ENCODE measurements at places on chromosomes 2 and 18.

DNA sequence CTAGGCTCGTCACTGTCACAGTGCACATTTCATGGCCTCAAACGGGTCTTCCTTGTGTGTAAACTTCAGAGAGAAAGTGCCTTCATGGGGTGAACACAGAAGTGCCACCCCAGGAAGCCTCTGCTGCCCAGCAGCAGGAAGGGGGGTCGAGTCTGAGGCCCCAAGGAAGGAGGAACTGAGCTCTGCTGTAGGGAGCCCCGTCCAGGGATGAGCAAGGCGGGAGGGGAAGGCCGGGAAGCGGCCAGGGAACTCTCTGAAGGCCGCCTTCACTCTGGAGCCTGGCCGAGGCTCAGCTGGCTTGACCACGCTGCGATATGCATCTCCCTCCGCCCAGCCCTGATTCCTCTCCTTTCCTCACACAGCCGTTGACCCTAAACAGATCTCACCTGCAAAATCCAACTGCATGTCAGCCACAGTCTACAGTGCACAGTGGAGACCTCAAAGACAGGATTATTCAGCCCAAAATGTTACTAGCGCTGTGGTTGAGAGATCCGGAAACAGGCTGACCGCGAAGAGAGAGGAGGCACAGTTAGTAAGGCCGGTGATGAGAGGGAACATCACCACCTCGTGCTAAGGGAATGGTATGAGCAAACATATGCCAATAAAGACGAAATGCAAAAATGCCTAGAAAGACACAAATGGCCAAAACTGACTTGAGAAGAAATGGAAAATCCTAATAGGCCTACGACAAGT, 34.2 kb upstream of the CTDP1 start:
- no peak for DNase-seq

DNA sequence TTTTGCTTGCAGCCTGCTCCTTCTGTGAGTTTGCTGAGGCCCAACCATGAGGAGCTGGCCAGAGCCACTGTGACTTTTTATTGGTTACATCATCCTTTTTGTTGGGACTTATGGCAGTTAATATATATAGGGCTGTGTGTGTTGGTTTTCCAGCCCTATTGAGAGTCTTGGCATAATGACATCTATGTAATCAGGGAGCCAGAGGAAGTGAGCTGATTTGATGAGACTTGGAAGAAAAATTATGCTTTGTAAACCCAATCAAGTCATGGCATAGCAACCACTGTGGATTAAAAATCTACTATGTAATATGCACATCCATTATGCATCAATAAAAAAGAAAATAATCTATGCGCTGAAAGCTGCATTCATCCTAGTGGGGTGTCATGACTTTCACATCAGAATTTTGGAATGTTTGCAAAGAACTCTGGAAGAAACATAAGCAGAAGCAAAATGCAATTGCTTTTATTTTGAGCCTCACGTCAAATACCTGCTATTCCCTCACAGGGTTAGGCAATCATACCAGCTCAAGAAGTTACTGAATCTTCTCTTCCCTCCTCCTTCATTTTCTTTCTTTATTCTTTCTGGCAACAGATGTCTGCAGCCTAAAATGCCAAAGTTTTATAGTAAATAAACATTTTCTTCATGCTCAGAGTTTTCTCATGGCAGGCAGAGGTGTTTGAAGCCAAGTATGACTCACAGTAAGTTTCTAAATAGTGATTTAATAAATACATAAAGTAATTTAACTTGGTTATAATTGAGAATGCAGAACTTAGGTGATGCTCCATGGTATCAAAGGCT, 308.5 kb downstream of the KCNS3 start:
- no peak for DNase-seq

DNA sequence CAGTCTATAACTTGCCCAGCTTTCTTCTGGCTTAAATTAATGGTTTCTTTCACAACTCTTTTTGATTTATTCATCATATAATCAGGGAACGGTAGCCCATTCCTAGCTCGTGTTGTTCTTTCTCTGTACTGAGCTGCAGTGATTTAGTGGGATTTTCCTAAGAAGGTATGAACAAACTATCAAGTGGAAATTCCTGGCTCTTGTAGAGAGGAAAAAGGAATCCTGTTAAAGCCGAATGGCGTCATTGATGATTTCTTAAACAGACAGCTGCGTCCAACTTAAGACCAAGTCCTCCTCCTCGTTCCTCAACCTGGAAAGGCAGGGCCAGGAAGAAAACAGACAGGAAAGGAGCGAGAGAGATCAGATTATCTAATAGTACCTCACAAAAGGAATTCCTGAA, 69.2 kb upstream of the CABLES1 start:
- DNase-seq: no peak

DNA sequence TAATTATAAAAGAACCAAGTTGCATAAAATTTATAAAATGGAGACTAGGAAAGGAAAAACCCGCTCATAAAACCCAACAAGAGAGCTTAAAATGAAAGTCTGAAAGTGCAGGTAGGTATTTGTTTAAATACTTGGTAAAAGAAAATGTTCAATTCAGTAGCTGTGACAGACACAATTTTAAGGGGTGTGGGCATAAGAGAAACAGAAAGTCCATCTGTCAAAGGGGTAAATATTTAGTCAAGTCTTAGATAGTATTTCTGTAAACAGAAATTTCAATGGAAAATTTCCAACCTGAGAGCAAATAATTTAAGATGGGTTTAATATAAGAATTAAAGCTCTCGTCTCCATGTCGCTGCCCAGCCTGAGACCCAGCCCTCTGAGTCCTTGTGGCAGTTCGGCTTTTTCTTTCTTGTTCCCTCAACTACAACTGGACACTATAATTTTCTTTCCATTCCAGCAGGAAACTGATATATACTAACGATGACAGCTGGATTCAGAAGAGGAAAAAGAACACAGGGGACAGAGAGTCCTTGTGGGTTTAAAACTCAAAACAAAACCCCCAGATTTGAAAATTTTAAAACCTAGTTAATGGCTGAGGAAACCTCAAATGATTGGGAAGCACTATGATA, 88.0 kb upstream of the ZFP36L2 start:
- DNase-seq: no peak

- no peak for DNase-seq
Measured at GRCh38 chr2:185643434-185643833, 95.2 kb upstream of the FSIP2 start.

- no peak for DNase-seq
Measured at GRCh38 chr2:150689590-150689989, 202.1 kb upstream of the RND3 start.

- DNase-seq: no peak
Measured at GRCh38 chr2:31886700-31887099, 124.1 kb downstream of the MEMO1 start.

DNA sequence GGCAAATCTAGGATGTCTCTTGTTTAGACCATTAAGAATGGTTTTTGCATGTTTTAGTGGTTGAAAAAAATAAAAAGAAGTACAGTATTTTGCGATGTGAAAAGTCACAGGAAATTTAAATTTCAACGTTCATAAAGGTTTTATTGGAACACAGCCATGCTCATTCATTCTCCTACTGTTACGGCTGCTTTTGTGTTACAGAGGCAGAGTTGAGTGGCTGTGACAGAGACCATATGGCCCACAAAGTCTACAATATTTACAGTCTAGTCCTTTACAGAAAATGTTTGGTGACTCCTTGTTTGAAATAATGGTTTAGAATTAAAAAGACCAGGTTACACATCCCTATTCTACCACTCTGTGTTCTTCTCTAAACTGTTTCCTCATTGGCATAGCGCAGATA, 48.1 kb downstream of the MYOM1 start:
- no peak for DNase-seq

- no peak for DNase-seq
Measured at GRCh38 chr18:45248240-45248903, 366.9 kb upstream of the SLC14A2 start.

DNA sequence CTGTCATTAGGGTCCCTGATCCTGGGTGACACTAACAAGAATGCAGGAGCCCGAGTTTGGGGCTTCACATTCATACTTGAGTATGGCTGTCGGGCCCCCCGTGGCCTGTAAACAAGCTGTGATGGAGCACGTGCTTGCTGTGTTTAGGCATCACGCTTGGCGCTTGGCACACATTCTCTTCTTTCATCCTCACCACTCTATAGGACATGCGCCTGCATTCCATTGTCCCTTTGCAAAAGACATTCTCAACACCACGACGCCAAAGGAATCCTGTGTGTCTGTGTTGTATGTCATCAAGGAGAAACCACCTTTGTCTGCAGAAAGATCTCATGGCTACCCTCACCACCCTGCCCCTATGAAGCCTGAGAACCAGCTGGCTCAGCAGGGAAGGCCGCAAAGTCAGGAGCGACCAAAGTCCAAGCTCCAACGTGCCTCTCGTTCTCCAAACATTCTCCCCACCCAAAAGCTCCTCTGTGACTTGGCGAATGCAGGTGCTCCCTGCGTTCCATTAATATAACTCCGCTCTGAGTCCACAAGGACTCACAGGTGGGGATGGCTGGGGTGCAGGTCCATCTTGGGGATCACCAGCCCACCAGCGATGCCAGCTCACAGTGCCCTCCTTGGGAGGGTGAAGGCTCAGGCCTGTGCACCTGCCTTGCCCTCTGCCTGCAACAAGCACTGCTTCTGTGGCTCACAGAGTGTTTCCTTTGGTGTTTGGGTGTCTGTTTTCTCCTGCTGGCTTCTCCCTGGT, 6.2 kb upstream of the PER2 start:
- DNase-seq: no peak

DNA sequence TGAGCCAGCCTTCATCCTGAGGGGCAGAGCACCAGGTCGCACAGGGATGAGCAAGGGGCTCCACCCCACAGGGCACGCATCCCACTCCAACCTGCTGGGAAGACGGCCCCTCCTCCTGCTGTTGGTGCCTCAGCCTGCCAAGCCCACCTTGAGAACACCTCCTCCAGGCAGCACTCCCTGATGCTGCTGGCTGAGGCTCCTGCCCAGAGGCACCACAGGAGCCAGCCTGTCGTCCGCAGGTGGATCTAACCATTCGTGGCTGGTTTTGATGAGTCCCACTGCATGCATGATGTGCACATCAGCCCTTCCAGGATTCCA, 58.4 kb downstream of the BIN1 start:
- DNase-seq: no peak

GRCh38 chr2:97727296-97727695, 13.9 kb downstream of the ZAP70 start:
- DNase-seq: no peak

DNA sequence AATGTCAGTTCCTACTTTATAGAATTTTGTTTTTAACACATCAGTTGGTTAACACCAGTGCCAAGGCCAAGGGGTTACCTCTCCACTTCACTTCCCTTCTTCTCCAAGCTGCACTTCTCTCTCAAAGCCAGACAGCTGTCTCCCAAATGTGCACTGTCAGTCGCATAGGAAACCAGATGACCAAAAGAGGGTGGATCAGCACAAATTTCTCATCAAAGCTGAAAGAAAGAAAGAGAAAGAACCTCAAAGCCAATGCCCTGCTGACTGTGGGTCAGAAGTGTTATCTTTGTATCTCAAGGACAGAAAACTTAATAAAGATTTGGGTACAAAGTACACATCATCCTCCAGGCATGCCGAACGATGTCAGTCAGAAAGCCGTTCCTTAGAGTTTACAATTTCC, 32.2 kb downstream of the SPATS2L start:
- DNase-seq: no peak

- DNase-seq: no peak
Measured at GRCh38 chr2:171521361-171522051, 768 bp upstream of the CYBRD1 start.

GRCh38 chr2:104755026-104755878, 98.7 kb upstream of the POU3F3 start:
- DNase-seq: no peak

DNA sequence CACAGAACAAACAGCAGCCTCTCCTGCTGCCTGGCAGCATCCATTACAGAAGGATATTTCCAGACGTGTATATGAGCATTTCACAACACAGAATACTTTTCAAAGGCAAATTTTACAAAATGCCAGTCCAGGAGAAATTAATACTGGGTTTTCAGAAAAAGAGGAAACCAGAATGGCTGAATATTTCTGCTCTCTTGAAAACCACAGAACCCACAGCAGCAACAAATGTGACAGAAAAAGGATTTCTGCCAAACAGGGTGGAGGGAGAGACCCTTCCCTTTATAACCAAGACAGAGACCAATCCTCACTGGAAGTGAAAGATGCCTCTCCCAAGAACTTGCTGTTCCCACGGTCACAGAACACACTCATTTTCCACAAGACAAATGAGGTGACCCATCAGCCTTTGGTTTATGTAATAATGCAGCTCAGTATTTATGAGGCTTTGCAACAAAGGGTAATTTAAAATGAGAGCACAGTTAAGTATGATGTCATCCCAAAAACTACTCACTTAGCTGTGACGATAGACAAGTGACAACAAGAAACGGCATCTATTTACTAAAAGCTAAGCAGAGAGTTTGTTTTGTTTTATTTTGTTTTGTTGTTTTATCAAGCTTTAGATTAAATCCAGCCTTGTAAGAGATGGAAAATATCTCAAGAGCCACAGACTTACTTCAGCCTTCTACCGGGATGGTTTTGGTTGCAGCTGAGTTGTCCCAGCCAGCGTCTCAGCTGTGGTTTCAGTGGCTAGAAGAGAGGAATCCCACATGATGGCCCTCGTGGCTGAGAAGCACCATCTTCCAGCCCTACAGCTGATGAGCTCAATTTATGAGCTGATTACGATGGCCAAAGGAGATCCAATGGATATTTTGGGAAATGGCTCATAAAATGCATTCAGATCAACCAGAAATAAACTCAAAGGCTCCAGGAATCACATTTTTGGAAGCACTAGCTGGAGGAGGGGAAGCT, 249.3 kb upstream of the AGAP1 start:
- no peak for DNase-seq

GRCh38 chr2:111667542-111668273, 216.3 kb downstream of the ANAPC1 start:
- no peak for DNase-seq

DNA sequence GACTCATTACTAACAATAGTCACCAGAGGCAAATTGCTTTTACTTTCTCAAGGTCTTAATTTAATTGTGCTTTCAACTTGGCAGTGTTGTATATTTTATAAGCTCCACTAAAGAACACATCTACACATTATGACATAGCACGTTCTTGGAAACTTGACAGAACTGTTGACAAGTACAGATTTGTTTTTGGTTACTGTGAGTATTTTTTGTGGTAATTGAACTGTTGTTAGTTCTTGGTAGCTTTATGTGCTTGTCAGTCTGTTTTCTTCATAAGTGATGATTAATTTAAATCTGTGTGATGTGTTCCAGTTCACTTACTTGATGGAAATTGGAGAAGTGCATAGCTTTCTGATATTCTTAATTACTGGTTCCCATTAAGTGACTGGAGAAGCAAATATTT, 63.9 kb downstream of the COMMD1 start:
- DNase-seq: no peak

- DNase-seq: no peak
Measured at GRCh38 chr2:81412681-81413080, 1108.1 kb upstream of the LRRTM1 start.

- DNase-seq: no peak
Measured at GRCh38 chr2:166892397-166892796, 4.1 kb downstream of the XIRP2 start.
